ENCODE measurements at places on chromosomes 5 and 9.

- DNase-seq: no peak
Measured at GRCh38 chr5:75320371-75320770, 16.6 kb upstream of the HMGCR start.

DNA sequence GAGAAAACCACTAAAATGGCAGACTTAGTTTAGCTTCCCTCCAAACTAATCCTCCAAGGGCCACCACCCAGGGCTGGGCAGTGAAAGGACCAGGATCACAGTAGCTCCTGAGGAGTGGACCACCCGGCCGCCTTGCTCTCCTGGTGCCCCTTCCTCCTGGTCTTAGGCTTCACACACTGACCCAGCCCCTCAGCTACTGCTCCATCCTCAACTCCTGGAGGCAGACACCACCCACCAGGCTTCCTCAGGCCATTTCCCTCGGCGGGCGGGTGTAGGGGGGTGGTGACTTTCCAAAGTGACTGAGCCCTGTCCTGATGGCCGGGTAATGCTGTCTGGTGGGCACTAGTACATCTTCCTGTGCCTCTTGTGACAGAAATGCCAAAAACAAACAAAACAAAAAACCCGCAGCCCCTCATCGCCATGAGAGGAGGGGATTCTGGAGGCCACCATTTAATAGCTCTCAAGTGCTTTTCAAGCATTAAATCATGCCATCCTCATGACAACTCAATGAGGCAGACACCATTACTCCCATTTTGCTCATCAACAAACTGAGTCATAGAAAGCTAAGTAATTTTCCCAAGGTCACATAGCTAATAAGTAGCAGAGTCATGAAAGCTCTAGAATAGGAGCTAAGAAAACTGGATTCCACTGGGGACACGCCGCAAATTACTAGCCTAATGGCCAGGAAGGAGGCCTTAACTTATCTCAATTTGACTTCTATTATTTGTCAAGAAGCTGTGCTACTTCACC lies 91.3 kb upstream of the LRRTM2 start:
- DNase-seq: no peak

DNA sequence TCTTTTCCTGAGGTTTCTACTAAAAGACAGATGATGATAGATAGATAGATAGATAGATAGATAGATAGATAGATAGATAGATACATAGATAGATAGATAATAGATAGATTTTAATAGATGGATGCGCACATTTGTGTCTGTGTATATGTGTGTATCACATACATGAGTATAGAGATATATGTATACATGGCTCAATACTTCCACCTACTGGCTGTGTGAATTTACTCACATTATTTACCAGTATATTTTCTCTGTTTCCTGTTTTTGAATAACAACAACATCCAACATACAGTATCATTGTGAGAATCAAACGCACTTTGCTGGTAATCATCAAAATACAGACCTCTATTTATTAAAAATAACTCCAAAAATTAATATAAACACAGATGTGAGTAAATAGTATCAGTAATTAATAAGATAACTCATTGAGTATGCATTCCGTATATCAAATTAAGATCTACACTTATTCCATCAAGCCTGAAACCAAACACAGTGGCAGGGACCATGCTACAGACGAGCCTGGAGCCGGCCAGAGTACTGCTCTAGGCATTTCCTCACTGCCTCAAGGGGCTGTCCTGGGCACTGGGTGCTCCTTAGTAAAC lies 338.0 kb downstream of the SEMA5A start:
- DNase-seq: peak; percentile 52

DNA sequence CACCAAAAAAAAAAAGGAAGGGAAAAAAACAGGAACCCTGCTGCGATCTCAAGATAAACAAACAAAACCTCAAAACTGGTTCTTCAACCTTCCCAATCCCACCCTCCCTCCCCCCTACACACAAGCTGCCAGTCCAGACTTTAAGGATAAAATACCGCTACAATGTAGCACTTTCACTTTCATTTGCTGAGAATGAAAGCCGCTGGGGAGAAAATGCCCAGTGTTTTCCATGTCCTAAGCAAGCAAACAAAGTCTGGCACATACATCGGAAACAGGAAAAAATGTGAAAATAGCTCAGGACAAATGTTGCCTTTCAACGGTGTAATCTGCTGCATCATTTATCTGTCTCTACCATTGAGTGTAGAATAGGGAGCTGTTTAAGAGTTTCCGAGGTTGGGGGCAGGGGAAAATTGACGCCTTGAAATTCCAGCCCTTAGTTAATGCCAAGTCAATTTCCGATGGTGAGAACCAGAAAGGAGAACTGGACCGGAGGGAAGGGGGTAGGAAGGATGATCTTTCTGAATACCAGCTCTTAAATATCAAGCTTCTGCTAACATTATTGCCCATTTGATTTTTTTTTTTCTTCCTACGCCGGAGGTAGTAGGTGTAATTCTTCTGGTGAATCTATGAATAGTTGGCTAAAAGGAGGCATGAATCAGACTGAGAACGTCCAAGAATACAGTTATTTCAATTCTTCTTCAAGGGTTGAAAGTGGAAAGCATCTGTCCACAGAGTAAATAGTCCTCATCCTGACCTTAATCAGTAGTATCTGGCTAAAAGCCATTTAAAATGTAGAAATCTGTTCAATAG lies 1.2 kb upstream of the ADAMTS6 start:
- DNase-seq: no peak

DNA sequence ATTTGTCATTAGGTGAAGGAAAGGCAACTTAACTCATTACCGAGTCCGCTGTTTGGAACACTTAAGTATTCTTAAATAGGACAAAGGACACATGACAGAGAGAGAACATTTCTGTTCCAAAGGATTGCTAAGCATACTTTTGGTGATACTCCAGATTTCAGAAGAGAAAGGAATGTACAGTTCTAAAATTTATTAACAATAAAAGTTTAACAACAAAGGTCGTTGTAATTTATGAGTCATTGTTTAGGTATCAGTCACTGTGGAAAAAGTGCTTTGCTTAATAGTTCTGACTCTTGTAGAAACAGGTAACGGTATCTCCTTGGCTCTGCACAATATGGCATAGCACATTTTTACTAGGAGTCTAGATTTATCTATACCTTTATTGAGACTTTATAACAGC lies 36.3 kb upstream of the PAM start:
- DNase-seq: no peak

DNA sequence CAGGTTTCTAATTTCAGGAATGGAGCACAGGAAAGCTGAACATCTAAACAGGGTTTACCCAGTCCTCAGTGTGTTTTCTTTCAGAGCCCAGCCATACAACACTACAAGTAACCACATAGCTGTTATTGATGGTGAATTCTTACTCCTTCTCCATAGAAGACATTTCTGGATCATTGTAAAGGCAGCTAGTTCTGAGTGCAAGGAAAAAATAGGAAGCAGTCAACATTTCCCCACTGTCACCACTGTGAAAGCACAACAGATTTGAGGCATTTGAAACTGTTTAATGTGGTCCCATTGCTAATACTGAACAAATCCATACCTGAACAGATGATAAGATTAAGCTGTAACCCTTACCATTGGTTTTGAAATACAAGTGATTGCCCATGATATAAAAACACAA lies 145.0 kb upstream of the PCA3 start:
- DNase-seq: no peak

DNA sequence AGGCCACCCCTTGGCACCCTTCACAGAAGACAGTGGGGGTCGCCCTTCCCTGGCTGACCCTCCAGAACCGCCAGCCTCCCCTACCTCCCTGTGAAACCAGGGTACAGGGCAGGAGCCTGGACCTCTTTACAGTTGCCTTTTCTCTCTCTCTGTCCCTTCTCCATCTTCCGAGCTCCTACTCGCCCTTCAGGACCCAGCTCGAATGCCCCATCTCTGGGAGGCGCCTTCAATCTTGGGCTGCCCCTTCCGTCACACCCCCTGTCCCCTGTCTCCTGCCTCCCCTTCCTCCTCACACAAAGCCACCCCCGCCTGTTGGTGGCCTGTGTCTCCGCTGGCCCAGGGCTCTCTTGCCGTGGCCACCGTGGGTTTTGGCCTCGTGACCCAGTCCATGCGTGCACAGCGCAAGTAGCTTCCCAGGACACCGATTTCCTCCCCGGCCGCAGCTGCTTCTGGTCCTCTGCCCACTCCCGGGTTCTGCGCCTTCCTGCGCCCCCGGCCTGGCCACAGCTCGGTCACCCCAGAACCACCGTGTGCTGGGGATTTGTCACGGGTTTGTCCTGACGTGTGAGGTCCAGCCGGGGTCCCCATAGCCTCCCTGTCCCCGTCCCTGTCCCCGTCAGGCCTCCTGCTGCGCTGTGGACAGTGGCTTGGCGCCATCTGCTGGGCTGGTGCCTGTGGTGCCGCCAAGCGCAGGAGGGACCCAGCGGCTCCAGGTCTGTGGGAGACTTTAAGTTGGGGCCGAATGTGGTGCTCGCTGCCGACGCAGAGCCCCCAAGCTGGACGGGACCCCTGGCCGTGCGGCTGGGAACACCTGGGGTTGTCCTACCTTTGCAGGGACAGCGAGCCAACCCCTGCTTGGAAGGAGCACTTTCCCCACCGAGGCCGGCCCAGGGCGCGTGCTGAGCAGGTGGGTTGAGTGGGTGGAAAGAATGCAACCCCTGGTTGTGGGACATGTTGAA lies 4.0 kb upstream of the TMEM250 start:
- peak; percentile 59 for DNase-seq

DNA sequence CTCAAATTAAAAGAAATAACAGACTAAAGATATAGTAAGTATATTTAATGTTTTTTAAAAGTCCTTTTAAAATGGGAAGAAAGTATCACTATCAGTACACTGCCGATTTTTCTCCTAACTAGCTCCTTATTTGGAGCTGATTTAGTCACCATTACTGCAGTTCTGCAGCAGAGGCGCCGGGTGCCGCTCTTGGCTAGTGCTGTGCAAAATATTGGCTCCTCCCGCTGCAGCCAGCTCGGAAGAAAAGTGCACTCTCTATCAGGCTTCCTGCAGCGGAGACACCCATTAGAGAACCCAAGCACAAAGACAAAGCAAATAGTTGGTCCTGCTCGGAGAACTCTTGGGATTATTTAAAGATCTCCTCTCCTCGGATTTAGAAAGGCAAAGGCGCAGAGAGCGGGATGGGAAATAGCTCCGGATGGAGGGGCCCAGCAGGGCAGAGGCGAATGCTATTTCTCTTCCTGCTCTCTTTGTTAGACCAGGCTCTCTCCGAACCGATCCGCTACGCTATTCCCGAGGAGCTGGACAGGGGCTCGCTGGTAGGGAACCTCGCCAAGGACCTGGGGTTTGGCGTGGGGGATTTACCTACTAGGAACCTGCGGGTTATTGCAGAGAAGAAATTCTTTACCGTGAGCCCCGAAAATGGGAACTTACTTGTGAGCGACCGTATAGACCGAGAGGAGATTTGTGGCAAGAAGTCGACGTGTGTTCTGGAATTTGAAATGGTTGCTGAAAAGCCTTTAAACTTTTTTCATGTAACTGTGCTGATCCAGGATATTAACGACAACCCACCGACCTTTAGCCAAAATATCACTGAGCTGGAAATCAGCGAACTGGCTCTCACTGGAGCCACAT lies at the start of gene PCDHGB3:
PCDHGB3 (plus strand) TSS at position 249 of the 855 bp plus-strand sequence; CDS start at position 402, 153 bp downstream.
- no peak for DNase-seq

GRCh38 chr5:179142434-179143198 lies 82.4 kb downstream of the ZNF354C start:
- no peak for DNase-seq

DNA sequence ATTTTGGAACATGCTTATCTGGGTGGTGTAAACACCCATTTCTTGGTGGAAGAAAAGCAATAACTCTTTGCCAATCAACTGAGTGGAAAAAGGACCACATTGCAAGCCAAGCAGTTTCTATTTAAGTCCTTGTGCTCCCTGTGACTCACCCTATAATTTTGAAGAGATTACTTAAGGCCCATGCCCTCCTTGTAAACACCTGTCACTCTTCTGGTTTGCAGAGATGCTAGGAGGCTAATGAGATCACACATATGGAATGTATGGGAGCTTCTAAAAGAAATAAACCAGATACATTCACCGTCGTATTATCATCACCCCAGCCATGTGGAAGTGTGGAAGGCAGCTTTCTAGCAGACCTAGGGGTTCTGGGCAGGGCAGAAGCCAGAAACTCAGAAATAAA lies 337.1 kb downstream of the GADD45G start:
- DNase-seq: no peak

DNA sequence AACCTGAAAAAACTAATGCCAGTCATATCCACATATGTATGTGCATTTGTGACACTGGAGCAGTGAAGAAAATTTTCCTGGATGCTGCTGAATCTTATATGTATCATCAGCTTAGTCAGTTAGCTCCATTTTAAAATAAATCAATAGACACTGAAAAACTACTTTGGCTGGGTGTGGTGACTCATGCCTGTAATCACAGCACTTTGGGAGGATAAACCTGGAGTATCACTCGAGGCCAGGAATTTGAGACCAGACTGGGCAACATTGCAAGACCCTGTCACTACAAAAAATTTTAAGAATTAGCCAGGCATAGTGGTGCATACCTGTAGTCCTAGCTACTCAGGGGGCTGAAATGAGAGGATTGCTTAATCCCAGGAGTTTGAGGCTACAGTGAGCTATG lies 511.0 kb upstream of the TLE4 start:
- no peak for DNase-seq

DNA sequence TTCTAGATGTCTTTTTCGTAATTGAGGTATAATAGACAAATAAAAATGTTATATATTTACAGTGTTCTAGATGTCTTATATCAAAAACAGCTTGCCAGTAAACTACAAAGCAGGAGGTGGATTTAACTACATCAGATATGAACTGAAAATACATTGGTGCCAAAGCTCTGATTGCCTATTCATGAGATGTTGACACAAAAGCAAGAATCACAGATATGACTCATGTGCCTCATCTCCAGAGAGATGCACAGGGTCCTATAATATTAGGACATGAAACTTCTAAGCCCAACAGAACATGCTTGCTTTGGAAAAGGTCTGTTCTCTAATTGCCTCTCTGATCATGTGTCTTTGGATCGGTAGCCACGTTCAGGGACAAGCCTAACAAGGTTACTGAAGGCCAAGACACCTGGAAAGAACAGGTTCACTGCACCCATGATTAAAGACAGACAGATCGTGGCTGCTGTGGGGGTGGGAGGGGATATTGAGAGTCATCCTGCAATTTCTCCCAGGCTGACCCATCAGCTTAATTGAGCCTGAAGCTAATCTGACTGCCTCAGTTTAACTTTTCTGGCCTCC lies 16.8 kb downstream of the ABCA1 start:
- DNase-seq: no peak

GRCh38 chr5:171534043-171534895 lies 114.8 kb downstream of the FGF18 start:
- DNase-seq: no peak

DNA sequence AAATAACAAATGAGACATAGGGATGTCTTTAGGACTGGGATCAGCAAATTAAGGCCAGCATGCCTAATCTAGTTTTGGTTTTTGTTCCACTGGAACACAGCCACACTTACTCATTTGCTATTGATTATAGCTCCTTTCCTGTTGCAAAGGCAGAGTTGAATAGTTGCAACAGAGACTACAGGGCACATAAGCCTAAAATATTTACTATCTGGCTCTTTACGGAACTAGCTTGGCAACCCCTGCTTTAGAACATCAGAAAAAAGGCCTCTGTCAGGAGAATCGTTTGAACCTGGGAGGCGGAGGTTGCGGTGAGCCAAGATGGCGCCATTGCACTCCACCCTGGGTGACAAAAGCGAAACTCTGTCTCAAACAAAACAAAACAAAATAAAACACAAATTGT lies 384.8 kb downstream of the ELAVL2 start:
- DNase-seq: no peak

- no peak for DNase-seq
Measured at GRCh38 chr5:168803541-168803940, 224.4 kb upstream of the PANK3 start.

GRCh38 chr5:10161778-10162177 lies 87.9 kb downstream of the ATPSCKMT start:
- no peak for DNase-seq

- DNase-seq: no peak
Measured at GRCh38 chr5:143390941-143391340, 12.5 kb downstream of the NR3C1 start.
